ENCODE measurements at places on chromosomes 7 and 10.

DNA sequence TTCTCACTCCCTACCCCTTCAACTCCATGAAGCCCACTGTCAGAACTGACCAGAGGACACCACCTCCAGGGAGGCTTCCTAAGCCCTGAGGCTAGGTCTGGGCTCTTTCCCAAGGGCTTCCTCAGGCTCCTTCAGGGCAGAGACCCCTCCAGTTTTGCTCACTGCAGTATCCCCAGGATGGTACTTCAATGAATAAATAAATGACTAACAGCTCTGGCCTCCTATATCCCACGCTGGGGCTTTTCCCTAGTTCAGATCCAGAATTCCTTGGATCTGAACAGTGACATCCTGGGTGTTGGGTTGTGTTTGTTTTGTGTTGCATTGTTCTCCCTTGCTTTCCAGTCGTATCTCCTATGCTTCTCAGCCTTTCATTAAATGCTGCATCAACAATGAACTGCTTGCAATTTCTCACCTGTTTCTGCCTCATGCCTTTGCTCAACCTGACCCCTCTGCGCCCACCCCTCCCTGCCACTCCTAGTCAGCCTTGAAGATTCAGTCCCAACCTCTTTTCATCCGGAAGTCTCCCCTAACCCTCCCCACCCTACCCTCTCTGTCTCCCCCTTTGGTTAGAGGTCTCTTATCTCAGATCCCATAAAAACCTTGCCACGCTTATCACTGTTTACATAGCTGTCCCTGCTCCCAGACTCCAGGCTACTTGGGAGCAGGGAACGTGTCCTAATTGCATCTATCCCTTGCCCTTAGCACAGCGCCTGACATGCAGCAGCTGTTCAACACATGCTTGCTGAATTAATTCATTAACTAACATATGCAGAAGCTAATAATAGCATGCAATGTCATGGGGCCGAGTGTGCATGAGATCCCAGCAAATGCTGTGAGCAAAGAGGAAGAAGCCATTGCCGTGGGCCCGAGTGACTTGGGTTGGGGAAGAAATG, 41.7 kb downstream of the PPP1R3C start:
- no peak for DNase-seq

- DNase-seq = peak; percentile 61
These were observed 126.5 kb downstream of the CUBN start for GRCh38 chr10:17003151-17003550.

GRCh38 chr10:112955582-112956421, 5.8 kb downstream of the TCF7L2 start:
- no peak for DNase-seq

DNA sequence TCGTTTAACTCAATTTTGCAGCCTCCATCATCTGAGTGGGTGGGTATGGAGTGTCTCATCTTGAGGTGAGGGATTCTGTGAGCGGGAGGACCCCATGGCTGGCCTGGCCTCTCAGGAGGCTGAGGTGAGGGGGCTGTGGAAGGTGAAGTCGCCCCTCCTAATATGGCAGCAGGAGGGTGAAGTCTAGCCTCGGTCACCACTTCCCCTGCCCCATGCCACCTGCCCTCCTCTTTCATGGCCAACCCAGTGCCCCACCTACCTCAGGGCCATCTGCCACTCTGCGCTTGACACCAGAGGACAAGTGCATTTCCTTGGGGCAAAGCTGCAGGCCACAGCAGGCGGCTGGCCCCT, 8.7 kb downstream of the RASGEF1A start:
- DNase-seq = no peak

- no peak for DNase-seq
These were observed 41.0 kb upstream of the PTF1A start for GRCh38 chr10:23151071-23151470.

GRCh38 chr10:112896273-112896672, 53.8 kb upstream of the TCF7L2 start:
- DNase-seq = no peak

GRCh38 chr7:17580856-17581255, 282.4 kb downstream of the AHR start:
- DNase-seq = no peak

- DNase-seq = peak; percentile 69
These were observed 5.3 kb downstream of the ESYT2 start for GRCh38 chr7:158824028-158824427.

- no peak for DNase-seq
These were observed 83.7 kb downstream of the CARD11 start for GRCh38 chr7:2959828-2960599.

DNA sequence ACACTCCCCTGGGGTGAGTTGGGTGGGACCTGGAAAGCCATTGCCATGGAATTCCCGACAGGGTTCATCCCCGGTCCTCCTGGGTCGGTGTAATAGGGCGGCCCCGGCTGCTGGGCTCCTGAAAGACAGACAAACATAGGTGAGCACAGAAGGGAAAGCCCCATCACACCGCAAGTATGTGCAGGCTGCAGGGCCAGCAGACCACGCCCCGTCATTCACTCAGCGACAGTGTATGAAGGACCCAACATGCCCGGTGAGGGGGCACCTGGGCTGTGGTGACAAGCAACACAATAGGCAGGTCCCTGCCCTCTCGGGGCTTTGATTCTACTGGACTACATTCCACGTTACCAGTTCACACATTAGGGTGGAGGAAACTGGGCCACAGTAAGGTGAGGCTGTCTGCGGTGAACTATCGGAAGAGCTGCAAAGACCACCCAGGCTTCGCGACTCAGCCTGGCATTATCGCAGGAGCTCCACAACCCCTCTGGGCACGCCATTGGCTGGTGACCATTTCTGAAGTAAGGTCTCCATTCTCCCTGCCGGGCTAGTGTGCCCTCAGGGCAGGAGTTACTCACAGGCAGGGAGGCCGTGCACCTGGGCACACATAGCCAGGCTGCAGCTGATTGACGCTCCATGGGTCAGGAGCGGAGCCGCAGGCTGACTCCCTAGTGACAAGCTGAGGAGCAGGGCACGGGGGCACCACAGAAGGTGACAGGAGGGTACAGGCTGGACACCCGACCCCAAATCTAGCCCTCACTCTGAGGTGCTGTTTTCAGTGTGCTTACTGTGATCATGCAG, 99.2 kb downstream of the VOPP1 start:
- DNase-seq = no peak

GRCh38 chr10:122847782-122848604, 2.3 kb upstream of the CUZD1 start:
- DNase-seq = no peak

- no peak for DNase-seq
These were observed 249.8 kb upstream of the VSTM2A start for GRCh38 chr7:54292171-54292925.

DNA sequence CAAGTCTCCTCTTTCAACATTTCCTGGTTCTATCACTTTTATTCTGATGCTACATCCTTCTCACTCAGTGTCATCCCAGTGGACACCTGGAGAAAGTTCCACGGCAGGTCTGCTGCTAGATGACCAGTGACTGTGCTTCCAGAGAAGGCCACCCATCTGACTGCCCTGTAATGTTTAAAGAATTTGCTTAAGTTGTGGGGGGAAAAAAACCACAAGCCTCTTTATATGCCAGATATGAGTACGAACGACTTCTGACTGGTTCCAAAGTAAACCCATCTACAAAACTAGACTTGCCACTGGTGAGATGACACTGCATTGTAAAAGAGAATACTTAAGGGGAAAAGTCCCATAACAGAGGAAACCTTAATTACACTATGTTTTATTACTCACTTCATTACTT, 69.6 kb upstream of the VWC2 start:
- no peak for DNase-seq

DNA sequence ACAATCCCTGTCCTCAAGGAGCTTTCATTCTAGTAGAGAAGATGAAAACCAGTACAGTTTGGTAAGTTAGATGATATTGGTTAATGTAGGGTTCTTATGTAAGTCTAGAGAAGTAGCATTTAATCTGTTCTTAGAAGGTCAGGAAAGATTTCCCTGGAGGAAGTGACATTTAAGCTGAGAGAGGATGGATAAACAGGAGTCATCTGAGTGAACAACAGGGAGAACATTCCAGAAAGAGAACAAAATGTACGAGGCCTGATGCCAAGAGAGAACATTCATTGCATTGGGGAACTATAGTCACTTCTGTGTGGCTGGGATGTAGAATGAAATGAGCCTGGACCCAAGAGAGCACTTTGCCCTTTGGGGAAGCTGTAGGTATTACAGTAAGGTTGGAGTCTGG, 88.0 kb downstream of the CFTR start:
- DNase-seq = no peak

- no peak for DNase-seq
These were observed 606.6 kb upstream of the DPP6 start for GRCh38 chr7:153445641-153446040.

GRCh38 chr7:24826662-24827020, 69.4 kb upstream of the GSDME start:
- no peak for DNase-seq

- DNase-seq = no peak
These were observed 125.4 kb downstream of the AUTS2 start for GRCh38 chr7:69723663-69724062.

DNA sequence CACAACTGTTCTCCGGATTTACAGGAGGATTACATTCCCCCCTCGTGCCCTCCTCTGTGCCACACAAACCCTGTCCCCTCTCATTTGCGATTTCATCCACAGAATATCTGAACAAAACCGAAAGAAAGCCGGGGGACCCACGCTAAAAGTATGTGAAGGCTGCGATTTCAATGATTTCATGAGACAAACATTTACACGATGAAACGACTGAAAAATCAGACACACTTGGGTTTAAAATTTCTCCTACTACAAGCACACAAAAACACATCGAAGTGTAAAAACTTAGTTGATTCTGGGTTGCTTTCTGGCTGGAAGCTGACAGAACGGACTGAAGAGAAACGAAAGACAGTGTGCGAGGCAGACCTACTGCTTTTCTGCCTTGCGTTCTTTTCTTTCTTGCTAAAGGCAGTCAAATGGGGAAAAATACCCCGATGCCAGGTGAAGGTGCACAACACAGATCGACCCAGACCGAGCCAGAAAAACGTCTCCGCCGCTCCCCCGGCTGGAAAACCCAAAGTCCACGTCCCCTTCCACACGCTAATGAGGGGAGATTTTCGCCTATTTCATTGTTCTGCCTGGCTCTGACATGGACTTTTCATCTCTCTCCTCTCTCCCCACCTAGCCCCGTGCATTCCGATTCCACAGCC, 1.2 kb downstream of the HIPK2 start:
- DNase-seq = peak; percentile 30

Measured in stimulated activated naive CD8-positive, alpha-beta T cell treated with anti-CD3 and anti-CD28 coated beads, Interleukin-15, Interleukin-2, amounts not matched to agents 100 U/mL and 50 U/mL, for 24 hours (primary cell).